ENCODE measurements at places on chromosomes 12 and 14. TPM values are rescaled to one million over a fixed set of nuclear protein-coding genes. Genes with fewer than 3 reads are reported as not detected.

B4GALNT3 gene
- 20.6 TPM for total RNA-seq

MANSC4 gene
- not detected for total RNA-seq

MUCL1 gene
- not detected for total RNA-seq

DDX11 gene
- total RNA-seq = 8.9 TPM

TWF1 gene
- 60.6 TPM for total RNA-seq

KRT72 gene
- total RNA-seq = not detected

SLC17A8 gene
- total RNA-seq = not detected

DNAH10 gene
- total RNA-seq = 10.1 TPM

AICDA gene
- 0.77 TPM for total RNA-seq

ATN1 gene
- 123 TPM for total RNA-seq

DNAJC22 gene
- total RNA-seq = 0.18 TPM

KLRC3 gene
- not detected for total RNA-seq

TDG gene
- total RNA-seq = 19.7 TPM

EGLN3 gene
- 10.5 TPM for total RNA-seq

ZDHHC22 gene
- not detected for total RNA-seq

PLEKHG7 gene
- total RNA-seq = 1.6 TPM

DRAM1 gene
- 148 TPM for total RNA-seq

DNAI7 gene
- total RNA-seq = 6.7 TPM

CLEC9A gene
- total RNA-seq = 0.30 TPM

TRIM9 gene
- total RNA-seq = 0.92 TPM

LLPH gene
- 19.3 TPM for total RNA-seq

RFX4 gene
- total RNA-seq = not detected

KRT83 gene
- total RNA-seq = not detected

KLRF1 gene
- total RNA-seq = 4.1 TPM

PLEKHA5 gene
- 29.2 TPM for total RNA-seq

ERP29 gene
- total RNA-seq = 152 TPM

C12orf42 gene
- not detected for total RNA-seq

TPH2 gene
- total RNA-seq = not detected

TEX22 gene
- total RNA-seq = 3.8 TPM

CACNA2D4 gene
- total RNA-seq = 7.0 TPM

TMEM233 gene
- 0.47 TPM for total RNA-seq

HSPB8 gene
- 47.9 TPM for total RNA-seq

CFAP73 gene
- total RNA-seq = 7.3 TPM

PLEKHH1 gene
- 4.6 TPM for total RNA-seq

TRPV4 gene
- 7.7 TPM for total RNA-seq

IAPP gene
- not detected for total RNA-seq

SLC6A13 gene
- total RNA-seq = 5.0 TPM

DPY19L2 gene
- total RNA-seq = 3.2 TPM

DLK1 gene
- not detected for total RNA-seq

CLBA1 gene
- 10.5 TPM for total RNA-seq

TAS2R43 gene
- total RNA-seq = not detected

NPFF gene
- total RNA-seq = not detected

CLEC4D gene
- 1.4 TPM for total RNA-seq

DHH gene
- 1.5 TPM for total RNA-seq

TAS2R31 gene
- 1.9 TPM for total RNA-seq

TUBA1B gene
- total RNA-seq = 575 TPM

GLIPR1L1 gene
- total RNA-seq = not detected

KLHDC1 gene
- total RNA-seq = 7.4 TPM

FIGNL2 gene
- total RNA-seq = 0.95 TPM

KRT74 gene
- total RNA-seq = not detected

PAPLN gene
- 10.7 TPM for total RNA-seq

Data from lower lobe of right lung (tissue), 2 donors.